Mucosa of gallbladder (tissue), 1 donor: ENCODE measurements at places on chromosomes 5 and 9. TPM values are rescaled to one million over a fixed set of nuclear protein-coding genes. Genes with fewer than 3 reads are reported as not detected.

- DNase-seq: no peak
Measured at GRCh38 chr5:123300266-123300665, 122.9 kb downstream of the CEP120 start.

SVEP1 gene
- total RNA-seq: 13.1 TPM

ARL14EPL gene
- not detected for total RNA-seq

DNA sequence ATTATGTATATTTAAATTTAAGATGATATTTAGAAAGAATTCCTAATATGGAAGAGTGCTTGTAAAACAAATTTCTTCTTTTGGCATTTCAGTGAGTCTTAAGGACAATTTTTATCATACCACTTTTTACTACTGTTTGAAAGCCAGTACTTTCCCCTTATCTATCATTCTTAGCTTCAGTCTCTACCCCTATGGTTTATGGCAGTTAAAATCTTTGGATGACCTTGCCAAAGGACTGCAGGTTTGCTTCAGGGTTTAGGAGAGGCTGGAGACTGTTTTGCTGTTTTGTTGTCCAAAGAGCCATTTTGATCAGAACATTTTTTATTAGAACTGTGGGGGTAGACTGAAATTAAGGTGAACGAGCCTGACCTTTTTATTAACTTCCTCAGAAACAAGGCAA is 30.8 kb downstream of the SLC38A9 start:
- DNase-seq: no peak

DNA sequence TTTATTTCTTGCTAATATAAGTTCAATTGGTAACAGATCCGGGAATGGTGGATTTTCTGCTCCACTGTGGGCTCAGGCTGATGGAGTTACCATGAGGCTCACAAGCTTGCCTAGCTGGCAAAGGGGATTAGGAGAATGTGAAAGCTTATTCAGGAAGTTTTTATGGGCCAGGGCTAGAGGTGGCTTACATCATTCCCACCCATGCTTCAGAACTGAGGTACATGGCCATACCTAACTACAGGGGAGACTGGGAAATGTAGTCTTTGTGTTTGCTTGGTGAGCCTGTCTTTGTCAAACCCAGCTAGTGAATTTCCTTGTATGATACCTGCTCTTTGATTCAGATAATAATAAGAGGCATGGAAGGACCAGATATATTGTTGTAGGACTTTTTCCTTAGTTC is 105.9 kb upstream of the DHFR start:
- DNase-seq: no peak

GRCh38 chr5:139699351-139699750 is 51.2 kb downstream of the CXXC5 start:
- no peak for DNase-seq

- DNase-seq: no peak
Measured at GRCh38 chr9:122975196-122975595, 34.4 kb downstream of the RABGAP1 start.

GOLGA1 gene
- 23.3 TPM for total RNA-seq

- no peak for DNase-seq
Measured at GRCh38 chr9:110142253-110142652, 65.7 kb downstream of the C9orf152 start.

DNA sequence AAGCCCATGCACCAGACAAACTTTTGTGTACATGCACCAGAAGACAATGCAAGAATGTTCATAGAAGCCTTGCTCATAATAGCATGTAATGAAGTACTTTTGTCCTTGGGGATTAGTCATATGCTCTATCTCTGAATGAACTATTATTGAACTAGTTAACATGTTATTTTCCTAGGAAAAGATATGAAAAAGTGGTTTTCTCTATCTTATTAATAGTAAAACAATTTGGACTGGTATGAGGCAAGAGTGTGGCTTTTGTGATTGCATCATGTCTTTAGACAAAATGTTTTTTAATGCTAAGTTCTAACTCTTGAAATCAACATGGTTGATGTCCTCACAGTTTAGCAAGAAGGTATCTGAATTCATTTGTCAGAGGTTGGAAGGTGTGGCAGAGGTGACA is 55.7 kb upstream of the SPDL1 start:
- no peak for DNase-seq

PCDHA1 gene
- total RNA-seq: 0.06 TPM

- no peak for DNase-seq
Measured at GRCh38 chr5:1380011-1380817, 35.3 kb upstream of the CLPTM1L start.

- no peak for DNase-seq
Measured at GRCh38 chr5:99019812-99020697, 91.2 kb upstream of the CHD1 start.

- no peak for DNase-seq
Measured at GRCh38 chr5:68464424-68464823, 248.9 kb downstream of the PIK3R1 start.

TNIP1 gene
- 124 TPM for total RNA-seq

- DNase-seq: no peak
Measured at GRCh38 chr5:108858959-108859358, 111.3 kb downstream of the FER start.

SUSD1 gene
- total RNA-seq: 20.5 TPM

DNA sequence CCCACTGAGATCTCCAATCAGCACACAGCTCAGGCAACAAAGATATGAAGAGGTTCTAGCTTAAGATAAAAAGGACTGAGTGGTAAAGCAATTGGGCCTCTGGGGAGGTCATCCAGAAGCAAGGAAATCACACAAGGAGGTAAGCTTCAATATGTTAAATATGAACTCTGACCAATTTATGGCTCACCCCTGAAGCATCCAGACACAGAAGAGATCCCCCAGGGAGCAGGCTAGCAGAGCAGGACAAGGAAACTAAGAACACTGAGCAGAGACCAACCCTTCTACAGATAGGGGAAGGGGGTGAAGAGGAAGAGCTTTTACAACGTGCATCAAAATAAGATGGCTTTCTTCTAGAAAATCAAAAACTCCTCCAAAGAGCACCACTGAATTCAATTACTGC is 616.2 kb downstream of the DNAH5 start:
- no peak for DNase-seq

SLC36A3 gene
- not detected for total RNA-seq

- DNase-seq: no peak
Measured at GRCh38 chr9:7328453-7328852, 471.1 kb downstream of the DMAC1 start.

MEF2C gene
- total RNA-seq: 56.9 TPM

DNA sequence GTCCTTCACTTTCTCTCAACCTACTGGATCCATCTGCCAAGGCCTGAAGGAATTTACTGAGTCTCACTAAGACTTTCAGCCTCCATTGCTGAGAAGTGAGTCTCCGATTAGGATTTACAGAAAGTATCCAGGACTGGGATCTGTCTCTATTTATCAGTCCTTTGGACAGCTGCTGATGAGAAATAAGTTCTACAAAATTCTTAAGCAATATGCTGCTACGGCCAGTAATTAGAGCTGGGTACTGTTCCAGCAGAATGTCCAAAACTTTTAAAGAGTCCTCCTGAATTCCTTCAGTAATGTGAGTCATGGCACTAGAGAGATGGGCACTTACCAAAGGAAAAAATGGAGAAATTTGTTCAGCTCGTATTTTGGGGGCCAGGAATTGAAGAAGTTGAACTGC is 5.9 kb downstream of the TEX10 start:
- DNase-seq: no peak

SYK gene
- total RNA-seq: 42.9 TPM

GRCh38 chr9:81517954-81518353 is 171.4 kb downstream of the TLE1 start:
- DNase-seq: no peak

DNA sequence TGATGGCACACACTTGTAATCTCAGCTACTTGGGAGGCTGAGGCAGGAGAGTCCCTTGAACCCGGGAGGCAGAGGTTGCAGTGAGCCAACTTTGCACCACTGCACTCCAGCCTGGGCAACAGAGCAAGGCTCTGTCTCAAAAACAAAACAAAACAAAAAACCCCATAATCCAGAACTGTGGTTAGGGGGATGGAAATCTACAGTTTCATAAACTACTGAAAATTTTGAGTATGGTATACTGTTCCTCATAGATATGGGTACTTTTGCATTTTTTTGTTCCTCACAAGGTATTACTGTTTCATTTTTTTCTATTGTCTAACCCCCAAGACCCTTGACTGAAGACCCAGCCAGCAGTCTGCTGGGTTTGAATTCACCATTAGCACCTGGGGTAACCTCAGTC is 52.2 kb upstream of the MAP3K1 start:
- no peak for DNase-seq

GRCh38 chr5:133246376-133247150 is 194.8 kb downstream of the HSPA4 start:
- DNase-seq: no peak

- DNase-seq: no peak
Measured at GRCh38 chr5:64872044-64872443, 103.3 kb downstream of the CWC27 start.

NOTCH1 gene
- 51.6 TPM for total RNA-seq

GRCh38 chr5:155504606-155505005 is 491.1 kb downstream of the KIF4B start:
- no peak for DNase-seq

DNA sequence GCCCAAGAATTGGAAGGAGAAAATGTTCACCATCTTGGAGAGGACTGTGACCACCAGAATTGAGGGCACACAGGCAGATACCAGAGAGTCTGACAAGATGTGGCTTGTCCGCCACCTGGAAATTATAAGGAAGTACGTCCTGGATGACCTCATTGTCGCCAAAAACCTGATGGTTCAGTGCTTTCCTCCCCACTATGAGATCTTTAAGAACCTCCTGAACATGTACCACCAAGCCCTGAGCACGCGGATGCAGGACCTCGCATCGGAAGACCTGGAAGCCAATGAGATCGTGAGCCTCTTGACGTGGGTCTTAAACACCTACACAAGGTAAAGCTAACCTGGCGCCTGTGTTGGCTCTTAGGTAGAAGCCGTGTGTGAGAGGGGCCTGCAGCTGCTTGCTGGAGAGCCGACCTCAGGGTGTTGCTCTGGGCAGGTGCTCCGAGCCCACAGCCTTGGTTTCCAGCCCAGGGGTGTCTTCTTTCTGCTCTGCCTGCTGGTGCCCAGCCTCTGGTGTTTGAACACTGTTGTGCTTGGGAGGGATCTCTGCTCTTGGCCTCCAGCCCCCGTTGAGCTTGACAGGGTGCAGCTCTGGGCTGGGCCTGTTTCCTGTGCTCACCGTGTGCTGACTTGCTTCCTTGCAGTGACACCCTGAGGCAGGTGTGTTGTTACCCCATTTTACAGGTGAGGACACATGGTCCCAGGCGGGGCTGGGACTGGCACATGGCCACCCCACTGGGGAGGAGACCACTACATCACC is 10.9 kb downstream of the EXOC3 start:
- no peak for DNase-seq

RNF14 gene
- total RNA-seq: 62.7 TPM

C5orf52 gene
- total RNA-seq: not detected

GRCh38 chr9:32200896-32201295 is 183.5 kb upstream of the ACO1 start:
- DNase-seq: no peak

- no peak for DNase-seq
Measured at GRCh38 chr5:133260715-133261114, 208.9 kb downstream of the HSPA4 start.

- DNase-seq: no peak
Measured at GRCh38 chr5:13572163-13572562, 372.3 kb downstream of the DNAH5 start.

- no peak for DNase-seq
Measured at GRCh38 chr5:159975462-159976019, 33.4 kb upstream of the TTC1 start.

DNA sequence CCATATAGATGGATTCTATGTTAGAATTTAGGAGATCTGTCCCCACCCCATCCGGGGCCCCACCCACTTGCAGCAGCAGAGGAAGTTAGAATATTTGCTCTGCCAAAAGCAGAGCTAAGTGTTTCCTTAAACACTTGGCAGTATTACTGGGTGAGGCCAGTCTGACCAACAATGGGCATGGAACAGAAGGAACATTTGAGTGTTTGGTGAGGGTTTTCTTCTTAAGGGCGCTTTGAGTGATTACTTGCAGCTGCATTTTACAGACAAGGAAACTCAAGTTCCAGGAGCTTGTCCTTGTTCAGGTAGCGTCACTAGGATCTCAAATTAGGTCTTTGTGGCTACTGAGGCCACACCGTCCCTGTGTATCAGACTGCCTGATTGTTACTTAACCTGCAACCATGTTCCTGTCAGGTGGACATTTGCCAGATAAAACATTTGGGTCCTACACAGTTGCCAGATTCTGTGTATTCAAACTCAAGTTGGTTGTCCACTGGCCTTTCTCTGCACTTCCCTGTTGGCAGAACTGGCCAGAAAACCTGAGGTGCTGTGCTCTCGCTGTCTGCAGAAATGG is 59.3 kb downstream of the SLC46A2 start:
- DNase-seq: peak; percentile 28

DNA sequence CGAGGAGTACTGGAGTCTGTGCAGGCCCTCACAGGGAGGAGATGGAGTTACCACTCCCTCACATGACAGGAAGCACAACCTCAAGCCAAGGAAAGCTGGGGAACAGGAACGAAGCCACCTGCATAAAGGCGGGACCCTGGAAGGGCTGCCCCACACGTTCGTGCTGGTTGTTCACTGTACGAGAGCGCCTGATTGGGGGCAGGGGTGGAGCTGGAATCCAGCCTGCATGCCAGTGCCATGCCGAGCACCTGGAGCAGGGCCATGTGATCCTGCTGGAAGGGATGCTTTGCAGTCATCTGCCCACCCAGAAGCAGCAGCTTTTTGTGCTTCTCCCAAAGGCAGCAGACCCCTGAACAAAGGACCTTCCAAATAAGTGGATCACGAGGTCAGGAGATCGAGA is 11.4 kb downstream of the GRM6 start:
- no peak for DNase-seq

DNA sequence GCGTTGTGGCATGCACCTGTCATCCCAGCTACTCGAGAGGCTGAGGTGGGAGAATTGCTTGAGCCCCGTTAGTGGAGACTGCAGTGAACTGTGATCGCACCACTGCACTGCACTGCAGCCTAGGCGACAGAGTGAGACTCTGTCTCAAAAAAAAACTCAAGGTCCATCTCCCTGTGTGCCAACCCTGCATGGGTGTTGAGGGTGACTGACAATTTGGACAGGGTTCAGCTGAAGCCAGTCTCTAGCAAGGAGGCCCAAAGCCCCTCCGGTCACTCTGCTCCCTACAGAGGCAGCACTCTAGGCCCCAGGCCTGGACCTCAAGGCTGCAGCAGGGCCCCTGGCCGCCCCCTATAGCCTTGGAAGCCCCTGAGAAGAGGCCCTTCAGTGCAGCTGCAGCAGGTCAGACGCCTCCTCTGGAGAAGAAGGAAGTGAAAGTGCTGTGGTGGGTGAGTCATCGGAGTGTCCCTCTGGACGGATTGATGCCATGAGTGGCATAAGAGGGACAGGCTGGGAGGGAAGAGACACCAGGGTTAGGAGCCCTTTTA is 39.2 kb upstream of the NEK6 start:
- DNase-seq: peak; percentile 79

UNC13B gene
- total RNA-seq: 59.1 TPM

LECT2 gene
- not detected for total RNA-seq

GRCh38 chr9:34381323-34381722 is 4.6 kb upstream of the MYORG start:
- peak; percentile 13 for DNase-seq
